Foreskin fibroblast (primary cell): ENCODE measurements at places on chromosomes 4 and X.

DNA sequence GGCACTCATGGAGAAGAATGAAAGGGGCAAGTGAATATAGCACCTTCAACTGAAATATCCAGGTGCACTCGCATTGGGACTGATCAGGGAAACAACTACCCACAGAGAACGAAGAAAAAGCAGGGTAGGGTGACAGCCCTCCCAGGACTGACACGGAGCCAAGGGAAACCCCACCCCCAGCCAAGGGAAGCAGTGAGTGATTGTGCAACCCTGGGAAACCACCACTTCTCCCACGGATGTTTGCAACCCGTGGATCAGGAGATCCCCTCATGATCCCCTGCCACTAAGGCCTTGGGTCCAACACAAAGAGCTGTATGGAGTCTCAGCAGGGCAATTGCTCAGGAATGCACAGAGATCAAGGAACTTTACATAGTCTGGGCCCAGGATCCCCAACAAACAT, 158.5 kb upstream of the HCCS start:
- no peak for DNase-seq

DNA sequence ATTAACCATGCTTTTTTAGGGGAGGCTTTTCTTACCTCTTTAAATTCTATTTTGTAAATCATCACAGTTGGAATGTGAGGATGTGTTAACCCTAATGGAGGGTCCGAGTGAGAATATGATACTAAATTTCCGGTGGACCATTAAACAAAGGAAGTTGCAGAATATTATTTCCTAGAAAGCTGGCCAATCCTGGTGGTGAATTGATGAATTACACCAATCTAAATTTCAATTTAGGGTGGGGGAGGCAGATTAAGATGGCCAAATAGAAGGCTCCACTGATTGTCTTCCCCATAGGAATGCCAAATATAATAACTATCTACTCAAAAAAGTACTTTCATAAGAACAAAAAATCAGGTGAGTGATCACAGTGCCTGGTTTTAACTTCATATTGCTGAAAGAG, 1045.6 kb downstream of the GLUD2 start:
- DNase-seq = no peak

DNA sequence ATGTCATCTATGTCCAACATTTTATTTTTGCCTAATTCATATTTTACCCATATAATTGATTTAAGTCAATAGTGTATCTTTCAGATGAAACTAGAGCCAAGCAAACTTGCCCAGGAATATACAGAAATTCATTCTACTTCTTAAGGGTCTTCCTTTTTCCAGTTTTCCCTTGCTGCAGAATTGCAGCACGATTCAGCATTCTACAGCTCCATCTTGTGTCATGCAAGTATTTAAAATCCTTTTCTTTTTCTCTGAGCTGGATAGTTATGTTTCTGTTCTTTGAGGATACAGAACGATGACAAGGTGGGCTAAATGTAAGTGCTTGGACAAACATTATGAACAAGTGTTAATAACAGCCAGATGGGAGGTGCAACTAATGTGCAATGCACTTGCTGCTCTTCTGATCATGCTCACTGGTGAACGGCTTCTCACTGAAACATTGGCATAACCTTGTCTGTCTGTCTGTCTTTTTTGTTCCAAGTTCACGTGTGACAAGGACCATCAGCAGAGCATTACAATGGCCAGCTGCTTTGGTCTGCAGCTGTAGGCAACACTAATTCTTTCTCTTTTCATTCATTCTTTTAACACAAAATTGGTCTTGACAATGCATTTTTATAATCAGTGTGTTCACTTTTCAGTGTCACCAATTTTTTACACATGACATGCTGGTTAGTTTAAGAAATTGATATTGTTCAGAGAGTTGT, 1821.7 kb downstream of the ARAP2 start:
- peak; percentile 14 for DNase-seq

GRCh38 chr4:181488926-181489325, 754.3 kb upstream of the TENM3 start:
- DNase-seq = no peak

- no peak for DNase-seq
These were observed 19.6 kb upstream of the IL2 start for GRCh38 chr4:122476126-122476525.

DNA sequence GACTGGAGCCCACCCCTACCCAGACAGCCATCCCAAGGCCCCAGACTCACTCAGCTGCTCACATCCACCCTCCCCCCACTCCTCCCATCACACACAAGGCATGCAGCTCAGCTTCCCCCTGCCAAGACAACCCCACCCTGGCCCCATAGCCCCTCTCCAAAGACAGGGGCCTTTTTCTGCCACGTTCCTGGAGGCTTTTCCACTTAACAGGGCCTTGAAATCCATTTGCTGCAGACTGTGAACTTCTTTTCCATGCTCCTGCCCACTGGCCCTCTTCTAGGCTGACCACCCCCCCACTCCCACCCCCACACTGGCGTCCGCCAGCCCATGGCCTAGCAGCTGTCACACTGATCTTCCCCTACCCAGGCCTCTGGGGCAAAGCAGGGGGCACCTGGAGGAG, 76.0 kb downstream of the PJA1 start:
- DNase-seq = no peak
